KBM-7 (cell line): ENCODE measurements at places on chromosomes 1 and 21.

GRCh38 chr1:161864577-161864976, 98.5 kb downstream of the ATF6 start:
- no peak for DNase-seq

GRCh38 chr21:26495283-26495849, 77.7 kb downstream of the CYYR1 start:
- no peak for DNase-seq

GRCh38 chr1:187622545-187622944, 793.8 kb downstream of the PLA2G4A start:
- DNase-seq, result no peak

GRCh38 chr1:21216835-21217811, 40.4 kb upstream of the EIF4G3 start:
- peak; percentile 66 for DNase-seq

GRCh38 chr1:172447641-172448040, 3.8 kb upstream of the PIGC start:
- no peak for DNase-seq
